AG08396 (cell line): ENCODE measurements at places on chromosomes 13 and 19.
A peak's percentile ranks its signal among the peaks of the same experiment; 100 is the strongest.

DNA sequence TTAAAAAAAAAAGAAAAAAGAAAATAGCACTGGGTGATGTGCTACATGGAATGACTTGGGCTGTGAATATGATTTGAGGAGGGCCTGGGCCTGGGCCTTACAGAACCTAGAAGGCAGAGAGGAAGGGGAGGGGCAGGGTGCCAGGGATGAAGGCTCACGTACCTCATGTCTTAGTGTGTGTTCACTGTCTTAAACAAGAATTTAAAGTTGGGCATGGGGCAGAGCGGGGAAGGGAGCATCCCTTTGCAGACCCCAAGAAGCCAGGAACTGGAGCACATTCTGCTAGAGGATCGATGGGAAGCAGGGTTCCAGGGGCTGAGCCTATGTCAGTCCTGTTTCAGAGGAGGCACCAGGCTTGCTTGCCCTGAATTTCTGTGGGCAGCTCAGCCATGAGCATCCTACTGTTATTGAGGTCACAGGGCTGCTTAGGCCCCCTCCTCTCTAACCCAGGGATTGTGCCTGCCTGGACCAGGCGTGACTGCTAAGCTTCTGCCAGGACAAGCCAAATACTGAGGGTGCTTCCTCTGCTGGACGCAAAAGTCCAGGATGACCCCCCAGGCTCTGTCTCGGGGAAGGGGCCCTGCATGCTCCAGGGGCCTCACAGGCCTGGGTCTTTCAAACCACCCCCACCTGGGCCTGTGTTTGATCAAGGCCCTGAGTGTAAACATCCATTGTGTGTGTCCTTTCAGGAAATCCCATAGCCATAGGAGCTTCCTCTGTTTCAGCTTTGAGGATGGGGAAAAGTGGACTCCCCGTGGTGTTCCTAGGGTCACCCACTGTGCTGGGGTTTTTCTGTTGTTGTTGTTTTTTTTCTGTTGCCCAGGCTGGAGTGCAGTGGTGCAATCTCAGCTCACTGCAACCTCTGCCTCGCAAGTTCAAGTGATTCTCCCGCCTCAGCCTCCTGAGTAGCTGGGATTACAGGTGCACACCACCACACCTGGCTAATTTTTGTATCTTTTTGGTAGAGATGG, 4.8 kb downstream of the LSR start:
- DNase-seq, result no peak

GRCh38 chr19:17762505-17763229, 11.4 kb downstream of the FCHO1 start:
- DNase-seq, result peak; percentile 58

DNA sequence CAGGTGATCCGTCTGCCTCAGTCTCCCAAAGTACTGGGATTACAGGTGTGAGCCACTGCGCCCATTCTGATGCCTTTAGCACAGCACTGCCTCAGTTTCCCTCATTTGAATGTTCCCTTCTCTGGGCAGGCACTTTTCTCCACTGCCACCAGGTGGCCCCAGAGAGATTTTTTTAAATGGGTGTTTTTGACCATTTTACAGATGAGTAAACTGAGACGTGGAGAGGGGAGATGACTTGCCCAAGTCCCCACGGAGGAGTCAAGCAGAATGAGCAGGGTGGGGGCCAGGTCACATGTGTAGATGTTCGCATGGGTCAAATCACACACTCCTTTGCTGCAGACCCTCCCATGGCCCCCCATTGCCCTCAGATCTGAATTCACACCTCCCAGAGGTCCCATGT, 3.2 kb upstream of the PDE4C start:
- DNase-seq, result no peak

- DNase-seq, result no peak
Measured at GRCh38 chr19:36527341-36527740, 730 bp downstream of the ZNF260 start.

- DNase-seq, result peak; percentile 72
Measured at GRCh38 chr13:112893570-112894422, 75.2 kb upstream of the MCF2L start.

- no peak for DNase-seq
Measured at GRCh38 chr13:91122766-91123165, 224.7 kb upstream of the MIR17HG start.
